ENCODE measurements at places on chromosomes 16 and 17. TPM values are rescaled to one million over a fixed set of nuclear protein-coding genes. Genes with fewer than 3 reads are reported as not detected.

DNA sequence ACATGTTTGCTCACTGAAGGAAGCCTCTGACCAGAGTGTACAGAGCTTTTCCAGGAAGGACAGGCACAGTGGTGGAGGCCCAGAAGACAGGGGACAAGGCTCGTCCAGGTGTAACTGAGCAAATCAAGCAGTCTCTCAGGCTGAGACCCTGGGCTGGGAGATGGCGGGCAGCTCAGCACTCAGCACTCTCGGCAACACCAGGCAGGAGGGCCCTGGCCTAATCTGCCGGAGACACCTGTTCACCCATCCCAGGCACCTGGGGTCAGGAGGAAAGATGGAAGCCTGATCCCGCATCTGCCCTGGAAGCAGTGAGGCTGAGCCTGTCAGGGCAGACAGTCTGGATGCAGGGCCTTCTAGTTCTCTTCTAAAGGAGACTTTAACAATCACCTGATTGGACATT is 4.8 kb downstream of the RASL10B start:
- no peak for DNase-seq

DNA sequence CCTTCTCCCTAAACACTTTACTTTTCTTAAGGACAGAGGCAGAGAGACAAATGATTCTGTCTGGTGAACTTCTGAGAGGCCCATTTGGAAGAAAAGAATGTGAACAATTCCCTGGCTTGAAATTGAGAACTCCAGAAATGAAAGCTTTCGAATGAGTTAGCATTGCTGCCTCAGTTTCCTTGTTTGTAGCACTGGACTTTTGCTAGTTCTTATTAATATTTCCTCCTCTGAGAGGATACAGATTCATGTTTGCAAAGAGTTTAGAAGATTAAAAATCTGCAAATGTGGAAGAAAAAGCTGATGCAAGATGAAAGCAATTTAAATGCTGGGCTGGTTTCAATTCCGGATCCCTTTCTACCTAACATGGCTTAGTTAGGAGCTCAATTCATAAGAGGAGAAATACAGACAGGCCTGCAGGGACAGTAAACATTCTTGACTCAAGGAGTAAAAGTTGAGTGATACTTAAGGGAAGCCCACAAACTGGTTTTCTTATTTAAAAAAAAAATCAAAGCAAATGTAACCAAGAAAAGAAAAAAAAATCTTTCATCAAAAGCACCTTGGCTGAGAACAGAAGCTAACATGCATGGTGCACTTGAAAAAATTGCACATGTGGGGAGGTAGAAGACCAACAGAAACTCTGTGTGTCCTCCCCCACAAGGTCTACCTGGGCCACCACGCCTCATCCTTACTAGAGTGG is 27.1 kb downstream of the HNF1B start:
- DNase-seq: peak; percentile 75

DNA sequence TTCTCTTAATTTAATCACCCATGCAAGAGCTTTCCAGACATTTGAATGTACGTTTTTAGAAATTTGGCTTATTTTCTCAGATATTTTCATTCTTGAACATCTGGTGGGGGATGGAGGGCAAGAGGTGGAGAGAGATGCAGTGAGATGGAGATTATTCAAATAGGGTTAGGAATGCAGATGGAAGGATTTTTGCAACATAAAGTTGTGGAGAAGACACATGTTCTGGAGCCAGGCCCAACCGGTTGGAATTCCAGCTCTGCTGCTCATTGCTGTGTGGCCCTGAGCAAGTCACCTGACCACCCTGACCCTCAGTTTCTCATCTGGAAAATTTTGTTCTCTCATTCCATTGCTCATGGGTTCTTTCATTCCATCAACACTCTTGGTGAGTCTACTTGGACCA is 66.9 kb downstream of the IRX3 start:
- DNase-seq: no peak

DNA sequence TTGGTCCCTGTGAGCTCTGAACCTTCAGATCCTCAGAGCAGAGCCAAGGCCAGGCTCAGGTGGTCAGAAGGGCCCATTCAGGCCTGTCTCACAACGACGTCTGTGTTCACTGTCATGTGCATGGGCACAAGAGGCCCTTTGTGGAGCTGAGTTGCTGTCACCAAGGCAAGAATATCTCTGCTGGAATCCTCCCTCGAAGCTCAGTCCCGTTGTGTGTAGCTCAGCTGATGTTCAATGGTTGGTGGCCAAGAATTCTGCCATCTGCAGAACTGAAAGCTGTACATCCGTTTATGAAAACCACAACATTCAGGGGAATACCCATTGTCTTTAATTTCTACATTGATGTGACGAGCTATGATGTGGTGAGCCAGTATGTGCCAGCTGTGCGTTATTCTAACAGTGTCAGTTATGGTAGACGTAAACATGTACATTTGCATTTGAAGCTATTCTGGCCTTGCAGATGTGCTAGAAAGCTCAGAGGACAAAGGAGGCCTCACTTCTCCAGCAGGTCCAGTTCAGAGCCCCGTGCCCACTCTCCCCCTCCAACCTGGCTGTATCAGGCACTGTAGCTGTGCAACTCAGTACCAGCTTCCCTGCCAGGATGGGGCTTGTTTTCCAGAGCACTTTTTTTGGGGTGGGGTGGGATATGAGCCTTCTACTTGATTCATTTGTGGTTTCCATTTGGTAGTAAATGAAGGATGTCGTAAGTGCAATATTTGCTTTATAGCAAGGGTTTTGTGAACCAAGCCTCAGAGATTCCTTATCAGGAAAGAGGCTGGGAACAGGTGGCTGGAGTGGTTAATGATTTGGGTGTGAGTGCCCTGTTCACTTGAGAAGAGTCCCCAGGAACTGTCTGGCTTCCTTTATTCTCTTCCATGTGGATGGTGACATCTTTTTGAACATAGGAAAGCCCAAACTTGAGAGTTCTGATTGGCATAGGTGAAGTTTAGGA is 56.1 kb downstream of the B9D1 start:
- DNase-seq: peak; percentile 22

Gene ERAL1
- total RNA-seq: 24.4 TPM

Gene RAB34
- total RNA-seq: 63.5 TPM

Gene CACNG5
- not detected for total RNA-seq

Gene P2RX5
- total RNA-seq: 1.6 TPM

Gene SLC5A10
- total RNA-seq: not detected
